ENCODE measurements at places on chromosomes 13 and 19.
A peak's percentile ranks its signal among the peaks of the same experiment; 100 is the strongest.

GRCh38 chr19:40312533-40312932 lies 27.4 kb upstream of the AKT2 start:
- no peak for DNase-seq

DNA sequence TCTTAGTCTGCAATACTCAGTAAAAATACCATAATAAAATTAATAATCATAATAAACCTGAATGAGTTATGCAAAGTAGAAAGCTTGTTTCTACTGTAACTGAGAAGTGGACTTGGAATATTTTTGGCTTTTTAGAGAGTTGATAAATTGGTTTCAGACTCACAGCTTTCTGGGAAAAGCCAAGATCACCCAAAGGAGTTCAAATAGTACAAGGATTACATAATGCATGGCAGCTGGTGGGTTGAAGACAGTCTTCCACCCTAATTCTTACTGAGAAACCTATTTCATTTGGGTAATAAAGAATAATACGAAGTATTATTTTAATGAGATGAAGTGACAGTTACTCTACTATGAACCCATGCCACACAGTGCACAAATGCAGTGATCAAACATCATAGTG lies 139.4 kb upstream of the KLF12 start:
- no peak for DNase-seq

- DNase-seq = no peak
Observed at GRCh38 chr13:29550430-29550988, 45.0 kb downstream of the SLC7A1 start.

DNA sequence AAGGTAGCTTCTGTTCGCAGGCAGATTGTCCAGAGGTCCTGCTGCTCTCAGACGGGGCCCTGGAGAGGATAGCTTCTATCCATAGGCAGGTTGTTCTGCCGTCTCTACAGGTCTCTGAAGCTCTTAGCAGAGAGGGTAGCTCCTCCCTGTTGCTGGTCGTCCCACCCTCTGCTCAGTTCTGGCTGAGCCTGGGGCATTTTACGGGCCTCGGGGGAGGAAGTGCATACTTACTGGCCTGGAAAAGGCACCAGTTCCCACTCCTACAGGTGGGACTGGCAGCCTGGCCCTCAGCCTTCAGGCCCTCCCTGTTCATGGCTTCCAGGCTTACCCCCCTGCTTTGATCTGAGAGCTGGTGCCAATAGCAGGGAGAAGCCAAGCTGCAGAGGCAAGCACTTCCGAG lies 42.3 kb downstream of the USPL1 start:
- DNase-seq = no peak

DNA sequence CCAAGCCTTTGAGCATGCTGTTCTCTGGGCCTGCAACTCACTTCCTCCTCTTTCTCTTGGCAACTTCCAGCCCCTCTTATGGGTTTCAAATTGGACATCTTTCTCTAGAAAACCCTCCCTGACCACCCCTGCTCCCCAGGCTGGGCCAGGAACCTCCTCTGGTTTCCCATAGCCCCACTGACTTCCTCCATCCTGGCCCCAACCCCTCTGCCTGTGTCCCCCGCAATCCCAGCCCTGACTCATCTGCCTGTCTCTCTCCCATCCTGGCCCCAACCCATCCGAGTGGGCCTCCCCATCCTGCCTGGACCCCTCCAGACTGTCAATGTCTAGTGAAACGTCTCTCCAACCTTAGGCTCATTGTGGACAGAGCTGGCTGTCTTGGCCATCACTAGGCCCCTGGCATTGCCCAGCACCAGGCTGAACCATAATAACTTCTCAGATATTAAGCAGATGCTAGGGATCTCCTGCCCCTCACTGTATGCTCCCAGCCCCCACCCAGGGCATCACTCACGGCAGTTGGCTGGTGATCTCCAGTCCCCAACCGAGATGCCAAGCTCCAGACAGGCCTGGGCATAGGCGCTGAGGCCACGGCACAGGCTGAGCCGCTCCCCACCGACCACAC lies 16.8 kb downstream of the FCGBP start:
- no peak for DNase-seq

DNA sequence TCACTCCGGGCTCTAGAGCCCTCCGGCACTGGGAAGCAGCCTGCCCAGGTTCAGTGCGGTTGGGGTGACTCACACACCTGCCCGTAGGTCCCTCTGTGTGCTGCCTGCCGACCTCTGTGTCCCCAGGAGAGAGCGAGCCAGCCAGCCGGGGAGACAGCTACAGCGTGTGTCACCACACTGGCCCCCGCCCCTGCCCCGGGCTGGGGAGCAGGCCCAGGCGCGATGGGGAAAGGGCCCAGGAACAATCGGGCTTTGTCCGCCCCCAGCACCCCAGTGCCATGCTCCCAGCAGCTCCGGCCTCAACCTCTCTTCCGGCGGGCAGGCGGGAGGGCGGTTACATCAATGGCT lies at the start of gene KLK6:
Gene KLK6, minus strand, starts transcription at position 179 of the 348 bp plus-strand sequence. CDS start 1,487 bp downstream, outside the sequence.
- no peak for DNase-seq

GRCh38 chr13:37014609-37015008 lies 14.0 kb downstream of the EXOSC8 start:
- DNase-seq = no peak

GRCh38 chr19:16087940-16088339 lies 11.6 kb downstream of the TPM4 start:
- DNase-seq = no peak

GRCh38 chr13:73358606-73359095 lies 299.8 kb downstream of the KLF5 start:
- DNase-seq = no peak

DNA sequence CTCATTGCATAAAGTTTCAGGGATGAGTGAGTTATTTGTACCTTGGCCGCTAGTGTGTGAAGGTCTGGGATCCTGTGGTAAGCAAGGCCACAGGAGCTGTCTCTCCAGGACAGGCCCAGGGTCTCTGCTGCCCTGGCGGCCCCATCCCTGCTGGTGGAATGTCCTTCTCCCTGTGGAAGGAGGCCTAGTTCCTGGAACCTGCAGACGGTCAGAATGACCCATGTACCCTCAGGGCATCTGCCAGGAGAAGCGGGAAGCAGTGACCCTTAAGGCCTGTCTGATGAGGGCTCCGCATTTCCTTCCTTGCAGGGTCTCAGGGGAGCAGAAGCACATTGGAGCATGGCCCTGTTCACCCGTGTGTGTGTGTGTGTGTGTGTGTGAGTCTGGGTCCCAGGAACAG lies 32.1 kb upstream of the SOX1 start:
- no peak for DNase-seq

- no peak for DNase-seq
Observed at GRCh38 chr19:2663920-2664571, 38.4 kb downstream of the GNG7 start.

DNA sequence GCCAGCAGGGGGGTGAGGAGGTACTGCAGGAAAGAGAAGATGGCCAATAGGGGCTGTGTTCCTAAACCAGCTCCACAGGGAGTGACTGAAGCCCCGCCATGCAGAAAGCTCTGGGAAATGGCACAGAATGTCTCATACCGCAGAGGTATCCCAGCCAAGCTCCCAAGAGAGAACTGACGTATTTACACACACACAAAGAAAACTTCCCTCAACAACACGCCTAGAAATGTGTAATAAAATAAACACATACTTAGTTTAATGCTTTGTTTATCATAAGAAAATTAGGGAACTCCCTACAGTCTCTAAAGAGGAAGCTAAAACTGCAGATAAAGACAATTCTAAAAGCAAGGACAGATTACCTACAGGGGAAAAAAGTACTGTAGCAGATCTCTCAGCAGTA lies 40.0 kb downstream of the ESD start:
- no peak for DNase-seq

DNA sequence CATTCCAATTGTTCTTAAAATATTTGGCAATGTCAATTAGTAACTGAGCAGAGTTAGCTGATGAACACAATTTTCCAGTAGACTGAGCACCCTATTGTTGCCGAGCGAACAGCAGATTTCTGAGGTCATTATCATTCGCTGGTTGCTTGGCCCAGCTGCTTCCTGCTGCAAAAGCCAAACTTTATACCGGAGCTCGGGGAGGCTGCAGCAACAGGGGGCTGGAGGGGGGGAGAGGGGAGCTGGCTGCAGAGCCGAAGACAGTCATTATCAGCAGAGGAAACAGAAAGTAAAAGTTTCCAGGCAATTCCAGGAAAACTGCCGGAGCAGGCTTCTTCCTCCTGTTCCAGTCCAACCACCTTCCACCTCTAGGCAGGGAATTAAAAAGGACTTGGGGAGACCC lies 77.9 kb downstream of the ZNF536 start:
- DNase-seq = no peak

DNA sequence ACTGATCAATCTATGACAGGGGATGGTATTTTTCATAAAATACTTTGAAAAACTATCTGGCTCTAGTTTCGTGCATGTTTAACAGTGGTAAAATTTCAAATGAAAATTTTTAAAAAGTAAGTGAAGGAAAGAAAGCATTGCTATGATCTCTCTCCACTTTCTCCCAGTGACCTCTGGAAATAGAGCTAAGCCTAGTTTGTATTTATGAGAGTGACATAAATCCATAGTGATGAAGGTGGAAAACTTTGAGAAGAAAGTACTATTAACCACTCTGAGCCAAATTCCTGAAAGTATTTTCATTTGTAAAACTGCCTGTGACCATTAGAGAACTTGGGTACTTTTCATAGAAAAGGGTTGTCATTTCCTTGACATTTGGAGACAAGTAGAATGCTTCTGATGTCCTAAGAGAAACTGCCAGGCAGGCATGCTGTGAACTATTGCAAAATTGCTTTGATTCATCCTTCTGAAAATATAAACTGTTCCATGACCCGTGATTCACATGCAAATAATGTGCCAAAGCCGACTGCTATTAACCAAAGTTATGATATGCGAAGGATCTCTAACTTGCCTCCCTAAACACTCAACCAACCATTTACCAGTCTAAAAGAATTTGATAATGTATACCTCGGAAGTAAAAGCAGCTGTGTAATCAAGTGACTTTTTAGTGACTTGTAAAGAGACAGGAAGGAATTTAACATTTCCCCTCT lies 133.2 kb downstream of the VWA8 start:
- no peak for DNase-seq

- DNase-seq = no peak
Observed at GRCh38 chr13:98233127-98233526, 56.1 kb upstream of the RNF113B start.

- DNase-seq = no peak
Observed at GRCh38 chr13:28725046-28725610, 6.4 kb upstream of the SLC46A3 start.

- DNase-seq = no peak
Observed at GRCh38 chr13:110344320-110344719, 37.2 kb downstream of the COL4A2 start.

- DNase-seq = no peak
Observed at GRCh38 chr19:34786236-34786635, 13.2 kb upstream of the ZNF599 start.

- no peak for DNase-seq
Observed at GRCh38 chr19:41299755-41300089, 10.2 kb upstream of the CCDC97 start.

DNA sequence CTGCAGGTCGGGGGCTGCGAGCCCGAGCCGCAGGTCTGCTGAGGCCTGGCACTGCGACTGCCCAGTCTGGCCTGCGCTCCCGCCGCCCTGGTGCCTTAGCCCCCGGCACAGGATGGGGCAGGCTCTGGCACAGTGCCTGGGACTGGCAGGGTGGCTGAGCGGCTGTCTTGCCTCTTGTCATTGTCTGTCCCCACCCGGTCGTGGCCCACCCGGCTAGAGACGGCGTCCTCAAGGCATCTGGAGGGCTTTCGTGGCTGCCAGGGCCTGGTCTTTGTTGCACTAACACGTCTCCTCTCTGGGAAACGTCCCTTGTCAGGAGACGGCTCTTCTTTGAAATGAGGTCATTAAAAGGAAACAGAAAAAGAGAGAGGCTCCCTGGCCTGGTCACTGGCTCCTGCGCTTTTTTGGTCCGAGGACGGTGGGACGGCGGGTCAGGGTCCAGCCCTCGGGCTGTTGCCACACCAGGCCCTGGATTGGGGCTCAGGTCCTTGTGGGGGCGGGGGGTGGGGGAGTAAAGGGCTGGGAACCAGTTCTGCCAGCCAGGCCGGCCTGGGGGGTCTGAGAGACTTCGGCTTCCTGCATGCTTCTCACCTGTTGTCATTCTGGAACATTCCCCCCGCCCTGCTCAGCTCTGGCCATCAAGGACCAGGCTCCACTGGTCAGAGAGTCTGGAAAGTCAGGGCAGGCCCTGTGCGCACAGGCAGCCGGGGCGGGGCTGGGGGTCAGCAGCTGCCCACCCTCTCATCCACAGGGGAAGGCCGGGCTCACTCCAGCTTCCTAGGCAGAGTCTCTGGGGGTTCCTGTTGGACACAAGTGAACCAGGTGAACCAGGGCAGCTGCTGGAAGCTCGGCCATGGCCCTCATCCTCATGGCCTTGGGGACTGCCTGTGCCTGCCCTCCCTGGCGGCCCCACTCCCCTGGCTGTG lies 6.2 kb upstream of the ZNF554 start:
- DNase-seq = no peak

DNA sequence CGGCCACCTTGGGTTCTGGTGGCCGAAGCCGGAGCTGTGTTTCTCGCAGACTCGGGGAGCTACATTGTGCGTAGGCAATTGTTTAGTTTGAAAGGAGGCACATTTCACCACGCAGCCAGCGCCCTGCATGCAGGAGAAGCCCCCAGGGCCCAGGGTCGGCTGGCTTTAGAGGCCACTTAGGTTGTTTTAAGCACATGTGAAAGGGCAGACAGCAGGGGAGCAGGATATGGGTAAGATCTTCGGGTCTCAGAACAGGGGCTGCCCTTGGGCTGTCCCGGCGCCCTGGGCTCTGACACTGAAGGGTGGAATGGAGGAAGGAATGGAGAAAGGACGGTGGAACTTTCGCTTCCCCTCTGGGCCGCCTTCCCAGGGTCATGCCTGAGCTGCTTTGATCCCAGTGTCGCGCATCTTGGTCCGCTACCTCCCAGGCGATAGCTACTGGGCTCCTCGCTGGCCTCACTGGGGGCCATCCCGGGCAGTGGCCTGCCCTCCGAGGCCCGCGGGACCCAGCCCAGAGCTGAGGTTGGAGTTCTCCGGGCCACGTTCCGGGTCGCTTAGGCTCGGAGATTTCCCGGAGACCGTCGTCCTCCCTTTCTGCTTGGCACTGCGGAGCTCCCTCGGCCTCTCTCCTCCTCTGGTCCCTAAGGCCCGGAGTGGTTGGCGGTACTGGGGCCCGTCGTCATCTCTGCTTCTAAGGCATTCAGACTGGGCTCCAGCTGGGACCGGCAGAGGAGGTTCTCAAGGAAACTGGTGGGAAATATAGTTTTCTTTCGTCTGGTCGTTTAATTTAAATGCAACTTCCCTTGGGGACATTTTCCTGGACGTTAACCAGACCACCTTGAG lies 4.3 kb upstream of the POU4F1 start:
- DNase-seq = no peak

GRCh38 chr13:48773531-48774275 lies 120.0 kb downstream of the CYSLTR2 start:
- DNase-seq = no peak

GRCh38 chr19:46542428-46543230 lies 47.0 kb upstream of the PNMA8B start:
- DNase-seq = peak; percentile 49

DNA sequence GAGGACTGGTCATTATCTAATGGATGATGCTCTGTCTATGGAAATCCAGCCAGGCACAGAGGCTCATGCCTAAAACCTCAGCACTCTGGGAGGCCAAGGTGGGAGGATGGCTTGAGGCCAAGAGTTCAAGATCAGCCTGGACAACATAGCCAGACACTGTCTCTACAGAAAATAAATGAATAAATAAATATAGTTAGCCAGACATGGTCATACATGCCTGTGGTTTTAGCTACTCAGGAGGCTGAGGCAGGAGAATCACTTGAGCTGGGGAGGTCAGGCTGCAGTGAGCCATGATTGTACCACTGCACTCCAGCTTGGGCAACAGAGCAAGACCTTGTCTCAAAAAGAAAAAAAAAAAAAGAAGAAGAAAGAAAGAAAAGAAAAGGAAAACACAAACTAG lies 234.7 kb downstream of the TSHZ3 start:
- no peak for DNase-seq

All from stimulated activated CD8-positive, alpha-beta memory T cell treated with anti-CD3 and anti-CD28 coated beads, Interleukin-12 subunit alpha, Interleukin-12 subunit beta, amount 100 ng/mL, for 4 hours (primary cell).